ENCODE measurements at places on chromosomes 2 and 18.

- no peak for DNase-seq
Observed at GRCh38 chr2:73037947-73038585, 33.4 kb downstream of the SFXN5 start.

GRCh38 chr2:98090951-98091350, 4.0 kb downstream of the VWA3B start:
- no peak for DNase-seq

- no peak for DNase-seq
Observed at GRCh38 chr2:151862700-151863099, 34.5 kb upstream of the ARL5A start.

DNA sequence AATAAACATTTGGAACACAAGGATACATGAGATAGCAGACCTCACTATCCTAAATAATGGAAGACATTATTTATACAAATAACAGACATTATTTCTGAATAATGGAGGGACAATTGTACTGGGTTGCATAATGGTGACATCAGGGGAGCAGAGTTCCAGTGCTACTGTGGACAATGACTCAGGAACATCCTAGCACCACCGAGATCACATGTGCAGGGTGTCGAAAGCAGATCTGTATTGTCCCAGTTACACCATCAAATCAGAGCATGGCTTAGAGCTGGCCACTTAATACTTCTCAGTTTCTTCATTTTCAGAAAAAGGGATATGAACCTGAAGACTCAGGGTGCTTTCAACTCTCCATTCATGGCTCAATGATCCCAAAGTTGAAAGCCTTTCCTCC, 249.1 kb upstream of the RBMS1 start:
- DNase-seq = no peak

DNA sequence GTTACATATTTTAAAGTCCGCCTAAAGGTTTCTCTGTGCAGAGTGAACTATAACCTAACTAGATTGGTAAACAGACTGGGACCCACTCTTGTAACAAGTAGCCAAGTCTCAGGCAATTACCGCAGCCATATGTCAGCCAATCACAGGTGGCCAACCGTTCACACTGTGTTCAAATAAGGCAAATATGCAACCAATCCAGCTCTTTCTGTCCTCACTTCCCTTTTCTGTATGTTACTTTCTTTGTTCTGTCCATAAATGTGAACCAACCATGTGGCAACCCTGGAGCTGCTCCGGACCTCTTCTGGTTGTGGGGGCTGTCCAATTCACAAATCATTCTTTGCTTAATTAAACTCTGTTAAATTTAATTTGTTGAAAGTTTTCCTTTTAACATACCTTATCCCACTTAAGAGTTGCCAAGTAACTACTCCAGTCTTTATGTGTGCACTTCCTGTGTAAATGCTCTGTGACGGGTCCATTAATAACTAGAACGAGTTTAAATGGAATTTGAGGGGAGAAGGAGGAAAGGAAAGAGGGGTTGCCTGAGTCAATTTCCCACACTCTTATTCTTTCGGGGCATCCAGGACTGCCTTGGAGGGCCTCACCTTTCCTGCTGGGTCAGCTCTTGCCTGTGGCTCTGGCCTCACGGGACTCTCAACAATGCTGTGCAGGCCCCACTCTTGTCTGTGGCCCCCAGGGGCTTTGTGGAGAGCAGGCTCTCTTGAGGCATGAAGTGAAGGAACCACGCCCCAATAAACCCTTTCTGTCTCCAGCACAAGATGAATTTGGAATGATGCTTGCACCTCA, 6.6 kb upstream of the RPL37A start:
- DNase-seq = no peak

DNA sequence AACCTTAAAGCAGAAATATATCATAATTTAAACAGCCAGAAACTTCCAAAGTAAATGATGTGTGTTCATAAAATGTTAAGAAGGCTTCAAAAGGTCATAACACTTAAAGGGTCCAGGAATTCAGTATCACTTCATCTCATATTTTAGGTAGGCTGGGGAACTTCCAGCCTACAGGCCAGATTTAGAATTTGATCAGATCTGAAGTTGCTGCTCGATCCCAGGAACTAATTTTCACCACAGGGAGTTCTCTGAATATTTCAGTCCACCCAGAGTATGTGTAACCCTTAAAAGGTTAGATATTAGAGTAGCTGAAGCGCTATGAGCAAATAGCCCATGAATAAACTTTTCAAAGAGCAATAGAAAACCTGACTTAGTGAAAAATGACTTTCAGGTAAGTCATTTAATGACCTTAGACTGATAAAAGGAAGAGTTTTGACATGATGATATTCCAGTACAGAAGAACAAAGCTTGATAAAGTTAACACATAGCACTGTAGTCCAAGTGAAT, 1.7 kb downstream of the WIPF1 start:
- no peak for DNase-seq

GRCh38 chr2:236536727-236537398, 32.8 kb upstream of the ACKR3 start:
- DNase-seq = no peak

- no peak for DNase-seq
Observed at GRCh38 chr2:145431181-145431951, 911.4 kb upstream of the ZEB2 start.
